ENCODE measurements at places on chromosomes 4 and X.

- peak; percentile 43 for DNase-seq
Observed at GRCh38 chrX:903116-903515, 272.5 kb downstream of the SHOX start.

DNA sequence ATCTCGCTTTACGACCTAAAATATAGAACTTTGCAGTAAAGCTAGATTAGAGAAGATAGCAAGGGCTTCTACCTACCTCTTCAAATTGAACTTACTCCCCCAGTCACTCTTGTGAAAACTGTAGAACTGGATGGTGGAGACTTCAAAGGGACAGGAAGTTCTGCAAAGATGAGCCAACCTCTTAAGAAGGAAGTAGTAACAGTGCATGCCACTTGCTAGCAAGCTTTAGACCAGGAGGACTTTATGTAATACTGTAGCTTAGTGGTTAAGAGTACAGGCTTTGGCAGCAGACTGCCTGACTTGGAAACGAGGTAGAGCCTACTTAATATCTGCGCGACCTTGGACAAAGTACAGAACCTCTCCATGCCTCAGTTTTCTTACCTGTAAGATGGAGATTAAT is 27.5 kb upstream of the VBP1 start:
- DNase-seq, result peak; percentile 72

DNA sequence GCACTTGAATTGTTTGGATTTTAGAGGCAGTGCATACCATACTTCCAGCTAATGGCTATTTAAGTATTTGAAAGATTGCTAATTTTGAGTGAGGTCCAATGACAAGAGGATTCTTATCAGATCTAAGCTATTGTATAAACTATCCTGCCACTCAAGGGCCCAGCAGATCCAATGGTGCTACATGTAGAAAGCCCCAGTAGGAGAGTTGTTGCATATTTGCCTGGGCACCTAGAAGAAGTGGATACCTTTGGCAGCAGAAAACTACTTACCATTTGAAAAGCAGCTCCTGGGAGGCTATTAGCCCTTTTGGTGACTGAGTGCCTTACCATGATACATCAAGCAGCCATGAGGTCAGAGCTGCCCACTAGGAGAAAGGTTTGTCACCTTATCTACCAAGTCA is 447.3 kb downstream of the C4orf33 start:
- no peak for DNase-seq

DNA sequence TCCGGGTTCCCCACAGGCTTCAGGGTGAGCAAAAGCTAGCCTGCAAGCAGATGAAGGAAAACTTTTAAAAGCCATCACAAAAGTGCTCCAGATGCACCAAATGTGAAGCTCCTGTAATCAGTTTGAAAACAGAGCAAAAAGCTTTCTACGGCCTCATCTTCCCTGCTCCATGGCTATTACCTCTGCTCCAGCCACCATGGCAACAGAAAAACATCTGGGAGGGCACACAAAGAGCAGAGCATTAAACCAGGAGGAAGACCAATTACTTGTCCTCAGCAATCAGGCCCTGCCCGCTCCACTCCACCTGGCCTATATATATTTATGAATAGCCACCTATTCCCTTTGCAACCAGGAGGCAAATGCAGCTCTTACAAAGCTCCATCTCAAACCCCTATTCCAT is 33.6 kb downstream of the TMEM154 start:
- DNase-seq, result no peak

- DNase-seq, result no peak
Observed at GRCh38 chr4:157423526-157424020, 203.0 kb downstream of the GRIA2 start.

GRCh38 chr4:76216524-76216923 is 2.9 kb upstream of the SCARB2 start:
- no peak for DNase-seq

DNA sequence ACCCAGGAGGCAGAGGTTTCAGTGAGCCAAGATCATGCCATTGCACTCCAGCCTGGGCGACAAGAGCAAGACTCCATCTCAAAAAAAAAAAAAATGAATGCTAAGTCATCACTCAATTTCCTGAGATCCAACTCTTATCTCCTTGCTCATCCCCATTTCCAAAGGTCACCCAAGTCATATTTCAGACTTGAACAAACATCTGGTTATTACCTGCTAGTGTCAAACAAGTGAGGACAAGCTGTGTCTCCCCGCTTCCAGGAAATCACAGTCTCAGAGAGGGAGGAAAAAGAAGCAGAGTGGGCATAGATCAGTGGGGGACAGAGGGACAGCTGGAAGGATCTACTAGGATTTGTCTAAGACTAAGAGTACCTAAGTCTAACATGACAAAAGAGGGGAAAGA is 147.5 kb upstream of the FUNDC1 start:
- no peak for DNase-seq

- DNase-seq, result peak; percentile 54
Observed at GRCh38 chrX:19372547-19373331, 29.0 kb downstream of the PDHA1 start.

- DNase-seq, result no peak
Observed at GRCh38 chr4:7736436-7737267, 203.0 kb downstream of the AFAP1 start.

GRCh38 chr4:26171941-26172340 is 148.9 kb upstream of the RBPJ start:
- no peak for DNase-seq

DNA sequence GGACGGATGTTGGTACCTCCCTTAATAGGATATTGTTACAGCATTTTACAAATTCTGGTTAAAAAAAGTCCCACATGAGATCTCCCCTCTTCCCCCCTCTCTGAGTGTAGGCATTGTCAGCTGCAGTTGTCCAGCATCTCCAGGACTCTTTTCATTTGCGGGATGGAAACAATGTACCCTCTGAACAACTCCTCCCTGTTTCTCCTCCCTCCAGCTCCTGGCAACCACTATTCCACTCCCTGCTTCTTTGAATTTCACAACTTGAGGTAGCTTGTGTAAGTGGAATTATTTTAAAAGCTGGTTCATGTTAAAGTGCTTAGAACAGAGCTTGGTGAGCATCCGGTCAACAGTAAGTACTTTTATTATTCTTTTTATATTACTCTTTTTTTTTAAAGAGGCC is 69.8 kb downstream of the TBL1X start:
- DNase-seq, result no peak

- DNase-seq, result no peak
Observed at GRCh38 chrX:30812326-30812725, 76.7 kb downstream of the TAB3 start.

GRCh38 chrX:39000802-39001201 is 199.5 kb downstream of the MID1IP1 start:
- no peak for DNase-seq

DNA sequence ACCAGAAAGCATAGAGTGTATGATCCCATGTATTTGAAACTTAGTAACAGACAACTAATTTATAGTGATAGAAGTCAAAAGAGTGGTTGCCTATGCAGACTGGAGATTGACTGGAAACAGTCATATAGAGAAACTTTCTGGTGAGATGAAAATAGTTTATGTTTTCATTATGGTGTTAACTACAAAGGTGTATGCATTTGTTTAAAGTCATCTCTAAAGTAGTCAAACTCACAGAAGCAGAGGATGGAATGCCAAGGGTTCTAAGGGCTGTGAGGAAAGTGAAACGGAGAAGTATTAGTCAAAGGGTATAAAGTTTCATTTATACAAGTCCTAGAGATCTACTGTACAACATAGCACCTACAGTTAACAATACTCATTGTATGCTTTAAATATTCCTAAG is 45.8 kb downstream of the ENOX2 start:
- DNase-seq, result peak; percentile 48

DNA sequence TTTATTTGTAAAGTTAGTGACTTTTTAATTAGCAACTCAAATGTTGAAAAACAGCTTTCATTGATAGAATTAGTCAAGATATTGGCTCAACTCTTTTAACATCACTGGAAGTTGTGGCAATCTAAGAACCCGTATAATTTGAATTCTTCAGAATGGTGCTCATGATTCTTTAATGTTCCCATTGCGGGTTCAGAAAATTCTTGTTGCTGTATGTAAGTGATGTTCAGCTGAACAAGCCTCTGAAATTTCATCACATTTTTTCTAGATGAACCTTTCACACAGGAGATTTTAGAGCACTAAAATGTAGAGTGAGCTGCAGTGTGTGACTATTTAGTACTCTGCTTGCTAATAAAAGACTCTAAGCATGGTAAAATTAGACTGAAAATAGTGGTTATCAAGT is 1317.7 kb downstream of the FSTL5 start:
- DNase-seq, result no peak

- no peak for DNase-seq
Observed at GRCh38 chr4:174100910-174101309, 182.6 kb downstream of the FBXO8 start.

GRCh38 chrX:24426340-24426913 is 38.7 kb upstream of the PDK3 start:
- no peak for DNase-seq

GRCh38 chrX:56226980-56227379 is 5.2 kb upstream of the KLF8 start:
- DNase-seq, result no peak

DNA sequence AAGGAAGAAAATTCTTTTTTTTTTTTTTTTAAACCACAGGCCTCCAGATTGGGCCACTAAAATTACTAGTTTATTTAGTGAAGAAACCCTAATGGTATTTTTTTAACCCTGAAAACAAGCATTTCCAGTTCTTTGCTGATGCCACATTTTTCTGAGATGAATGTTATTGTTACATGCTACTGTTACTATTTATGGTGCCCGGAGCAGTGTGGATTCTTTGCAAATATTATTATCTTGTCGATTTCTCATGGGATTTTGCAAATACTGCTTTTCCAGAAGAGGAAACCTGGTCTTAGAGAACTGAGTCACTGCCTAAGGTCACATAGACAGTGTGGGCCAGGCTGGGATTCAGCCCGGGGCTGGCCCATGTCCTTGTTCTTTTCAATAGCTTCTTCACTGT is 8.7 kb upstream of the ALAS2 start:
- DNase-seq, result no peak

GRCh38 chr4:100359441-100359840 is 158.4 kb downstream of the EMCN start:
- no peak for DNase-seq

GRCh38 chr4:10721616-10722015 is 37.0 kb upstream of the CLNK start:
- DNase-seq, result no peak

- DNase-seq, result no peak
Observed at GRCh38 chrX:55714161-55714560, 3.4 kb upstream of the RRAGB start.

DNA sequence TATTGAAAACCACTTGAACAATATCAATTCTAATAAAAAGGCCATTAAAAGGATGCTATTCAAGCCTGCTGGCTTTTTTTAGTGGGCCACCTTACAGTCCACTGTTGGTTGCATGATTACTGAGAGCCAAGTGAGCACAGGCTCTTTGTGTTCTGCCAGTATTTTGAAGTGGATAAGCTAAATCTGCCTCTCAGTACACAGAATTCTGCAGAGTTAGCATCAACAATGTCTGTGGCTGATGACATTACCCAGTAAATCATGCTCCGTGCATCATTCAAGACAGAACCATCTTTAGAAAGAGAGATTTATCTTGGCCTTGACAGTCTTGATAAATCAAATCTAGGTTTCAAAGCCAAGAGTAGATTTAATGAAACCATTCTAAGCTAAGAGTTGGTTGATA is 119.0 kb upstream of the GNPDA2 start:
- no peak for DNase-seq

- no peak for DNase-seq
Observed at GRCh38 chrX:29043746-29044145, 456.5 kb downstream of the IL1RAPL1 start.

- peak; percentile 86 for DNase-seq
Observed at GRCh38 chr4:80492761-80493160, 157.2 kb downstream of the CFAP299 start.

- no peak for DNase-seq
Observed at GRCh38 chr4:174457468-174457867, 64.8 kb downstream of the HPGD start.

- DNase-seq, result no peak
Observed at GRCh38 chr4:8847764-8848163, 23.9 kb downstream of the HMX1 start.

- DNase-seq, result no peak
Observed at GRCh38 chr4:76061421-76061820, 13.1 kb upstream of the ART3 start.

GRCh38 chr4:146943691-146944375 is 1.8 kb downstream of the TTC29 start:
- DNase-seq, result no peak

GRCh38 chr4:63814171-63814964 is 594.9 kb downstream of the TECRL start:
- no peak for DNase-seq

- DNase-seq, result no peak
Observed at GRCh38 chr4:110365761-110366160, 110.2 kb upstream of the ENPEP start.

GRCh38 chr4:187937557-187937956 is 58.0 kb upstream of the ZFP42 start:
- no peak for DNase-seq

- no peak for DNase-seq
Observed at GRCh38 chr4:104066533-104066932, 346.7 kb upstream of the TACR3 start.

GRCh38 chr4:107709916-107710315 is 10.1 kb downstream of the PAPSS1 start:
- no peak for DNase-seq

- DNase-seq, result no peak
Observed at GRCh38 chr4:20394512-20394911, 142.8 kb downstream of the SLIT2 start.

GRCh38 chr4:74456056-74456744 is 11.3 kb downstream of the AREG start:
- DNase-seq, result no peak

DNA sequence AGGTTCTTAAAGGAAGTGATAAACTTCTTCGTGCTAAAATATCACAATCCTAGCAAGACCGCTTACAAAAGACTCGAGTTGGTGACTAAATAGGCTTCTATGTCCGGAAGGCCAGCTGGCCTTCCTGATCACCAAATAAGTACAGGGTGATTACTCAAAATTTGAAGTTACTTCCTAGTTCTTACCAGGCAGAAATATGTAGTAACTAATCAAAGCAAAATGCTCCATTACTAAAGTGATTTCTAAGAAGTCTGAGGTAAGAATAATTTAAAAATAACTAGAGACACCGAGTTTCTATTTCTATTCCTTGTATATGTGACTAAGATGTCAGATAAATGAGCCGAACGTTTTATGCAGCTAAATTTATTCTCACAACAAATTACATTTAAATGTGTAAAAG is 62.2 kb downstream of the NSUN7 start:
- DNase-seq, result no peak

GRCh38 chr4:184575306-184575705 is 73.9 kb downstream of the CASP3 start:
- no peak for DNase-seq

Measured in activated CD4-positive, alpha-beta T cell treated with anti-CD3 and anti-CD28 coated beads, Interleukin-2, amount 10 ng/mL, durations not matched to agents 24 days and 14 days (primary cell).